ENCODE measurements at places on chromosomes 4 and X.

DNA sequence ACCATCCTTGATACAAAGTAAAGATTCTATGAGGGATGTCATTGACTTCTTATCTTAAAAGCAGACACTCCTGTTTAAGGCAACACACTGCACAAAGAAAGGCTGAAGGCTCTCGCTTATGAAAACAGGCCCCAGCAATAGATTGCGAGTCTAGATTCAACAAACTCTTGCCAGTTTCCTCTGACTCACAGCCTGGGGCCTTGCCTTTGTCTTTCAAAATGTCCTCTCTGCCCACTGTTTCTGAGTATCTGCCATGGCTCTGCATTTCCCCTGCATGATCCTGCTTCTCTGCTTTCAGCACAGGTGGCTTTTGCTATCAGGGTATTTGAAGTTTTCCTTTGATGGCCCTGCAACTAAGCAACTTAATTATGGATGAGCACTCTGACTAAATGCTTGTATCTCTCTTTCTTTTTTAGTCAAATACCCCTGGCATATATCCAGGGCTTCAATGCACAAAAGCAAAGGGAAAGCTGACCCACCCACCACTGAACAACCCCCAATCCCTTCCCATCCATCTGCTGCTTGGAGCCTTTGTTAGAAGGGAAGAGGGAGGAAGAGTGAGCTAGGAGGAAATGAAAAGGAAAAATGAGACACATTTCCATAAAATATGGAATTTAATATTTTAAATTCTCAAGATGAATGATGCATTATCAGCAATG is 32.2 kb downstream of the NDP start:
- no peak for DNase-seq

GRCh38 chrX:129981752-129982299 is 609 bp upstream of the BCORL1 start:
- no peak for DNase-seq

DNA sequence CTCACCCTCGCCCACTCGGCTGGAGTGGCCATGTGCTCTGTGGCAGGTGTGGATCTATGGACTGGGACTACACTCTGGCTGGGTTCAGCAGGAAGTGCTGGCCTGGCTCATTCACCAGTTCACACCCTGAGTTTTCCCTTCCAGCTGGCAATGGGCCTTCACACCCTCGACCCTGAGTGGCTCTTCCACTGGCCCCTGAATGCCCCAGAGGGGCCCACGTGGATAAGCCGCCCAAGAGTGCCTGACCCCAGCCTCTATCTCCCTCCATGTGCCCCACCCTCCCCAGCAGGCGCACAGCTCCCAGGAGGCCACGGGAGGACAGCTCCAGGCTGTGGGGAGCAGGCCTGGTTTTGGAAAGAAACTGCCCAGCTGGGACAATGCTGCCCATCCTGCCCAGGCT is 234.1 kb downstream of the AFAP1 start:
- no peak for DNase-seq

DNA sequence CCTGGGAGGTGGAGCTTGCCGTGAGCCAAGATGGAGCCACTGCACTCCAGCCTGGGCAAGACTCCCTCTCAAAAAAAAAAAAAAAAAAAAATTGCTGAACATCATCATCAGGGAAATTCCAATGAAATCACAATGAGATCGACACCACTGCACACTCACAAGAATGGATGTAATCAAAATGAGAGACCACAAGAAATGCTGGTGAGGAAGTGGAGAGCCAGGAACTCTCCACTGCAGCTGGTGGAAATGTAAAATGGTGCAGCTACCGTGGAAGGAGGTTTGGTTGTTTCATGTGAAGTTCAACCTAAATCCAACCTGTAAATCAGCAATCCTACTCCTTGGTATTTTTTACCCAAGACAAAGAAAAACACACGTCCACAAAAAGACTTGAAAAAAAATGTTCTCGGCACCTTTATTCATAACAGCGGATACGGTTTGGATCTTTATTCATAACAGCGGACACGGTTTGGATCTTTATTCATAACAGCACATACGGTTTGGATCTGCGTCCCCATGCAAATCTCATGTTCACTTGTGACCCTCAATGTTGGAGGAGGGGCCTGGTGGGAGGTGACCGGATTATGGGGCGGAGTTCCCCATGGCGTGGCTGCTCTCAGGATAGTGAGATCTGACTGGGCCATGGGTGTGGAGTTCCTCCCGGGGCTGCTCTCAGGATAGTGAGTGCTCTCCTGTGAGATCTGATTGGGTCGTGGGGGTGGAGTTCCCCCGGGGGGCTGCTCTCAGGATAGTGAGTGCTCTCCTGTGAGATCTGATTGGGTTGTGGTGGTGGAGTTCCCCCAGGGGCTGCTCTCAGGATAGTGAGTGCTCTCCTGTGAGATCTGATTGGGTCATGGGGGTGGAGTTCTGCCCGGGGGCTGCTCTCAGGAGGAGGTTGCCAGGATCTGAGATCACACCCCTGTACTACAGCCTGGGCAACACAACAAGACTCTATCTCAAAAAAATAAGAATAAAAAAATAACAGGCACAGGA is 7.7 kb downstream of the GAK start:
- DNase-seq, result no peak

GRCh38 chr4:105147553-105148161 is 981 bp downstream of the TET2 start:
- peak; percentile 27 for DNase-seq

- no peak for DNase-seq
These were observed 132.7 kb downstream of the ARHGAP24 start for GRCh38 chr4:85607624-85608023.

GRCh38 chr4:24557026-24558025 is 27.0 kb downstream of the DHX15 start:
- DNase-seq, result no peak

Measured in activated CD4-positive, alpha-beta T cell treated with anti-CD3 and anti-CD28 coated beads, Interleukin-2, amount 10 ng/mL, durations not matched to agents 7 days and 5 days (primary cell).